ELR (cell line): ENCODE measurements at places on chromosomes 16 and 17.

- no peak for DNase-seq
Observed at GRCh38 chr17:36657763-36658490, 56.5 kb downstream of the MRM1 start.

GRCh38 chr17:5922476-5922875 lies 147.7 kb upstream of the WSCD1 start:
- DNase-seq: no peak

DNA sequence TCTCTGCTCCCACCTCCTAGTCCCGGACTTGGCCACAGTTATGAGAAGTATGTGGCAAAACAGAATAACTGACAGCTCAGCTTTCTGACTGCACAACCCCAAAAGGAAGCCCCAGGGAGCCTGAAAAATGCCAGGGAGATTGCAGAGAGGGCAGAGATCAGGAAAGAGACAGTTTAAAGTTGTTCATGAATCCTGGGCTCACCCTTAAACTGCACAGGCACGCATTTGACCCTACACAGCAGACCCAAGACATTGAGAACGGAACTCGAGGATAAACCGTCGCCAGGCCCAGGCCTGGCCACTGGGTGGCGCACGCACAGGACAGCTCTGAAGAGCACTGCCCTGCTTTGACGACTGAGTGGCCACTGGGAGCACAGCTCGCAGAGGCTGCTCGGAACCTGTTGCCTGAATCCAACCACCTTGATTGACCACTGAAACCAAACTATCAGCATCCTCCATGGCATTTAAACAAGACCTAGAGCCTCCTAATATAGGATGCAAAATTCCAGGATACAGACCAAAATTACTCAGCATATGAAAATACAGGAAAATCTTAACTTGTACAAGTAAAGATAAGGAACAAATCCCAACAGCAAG lies 114.0 kb downstream of the C16orf95 start:
- peak; percentile 84 for DNase-seq

DNA sequence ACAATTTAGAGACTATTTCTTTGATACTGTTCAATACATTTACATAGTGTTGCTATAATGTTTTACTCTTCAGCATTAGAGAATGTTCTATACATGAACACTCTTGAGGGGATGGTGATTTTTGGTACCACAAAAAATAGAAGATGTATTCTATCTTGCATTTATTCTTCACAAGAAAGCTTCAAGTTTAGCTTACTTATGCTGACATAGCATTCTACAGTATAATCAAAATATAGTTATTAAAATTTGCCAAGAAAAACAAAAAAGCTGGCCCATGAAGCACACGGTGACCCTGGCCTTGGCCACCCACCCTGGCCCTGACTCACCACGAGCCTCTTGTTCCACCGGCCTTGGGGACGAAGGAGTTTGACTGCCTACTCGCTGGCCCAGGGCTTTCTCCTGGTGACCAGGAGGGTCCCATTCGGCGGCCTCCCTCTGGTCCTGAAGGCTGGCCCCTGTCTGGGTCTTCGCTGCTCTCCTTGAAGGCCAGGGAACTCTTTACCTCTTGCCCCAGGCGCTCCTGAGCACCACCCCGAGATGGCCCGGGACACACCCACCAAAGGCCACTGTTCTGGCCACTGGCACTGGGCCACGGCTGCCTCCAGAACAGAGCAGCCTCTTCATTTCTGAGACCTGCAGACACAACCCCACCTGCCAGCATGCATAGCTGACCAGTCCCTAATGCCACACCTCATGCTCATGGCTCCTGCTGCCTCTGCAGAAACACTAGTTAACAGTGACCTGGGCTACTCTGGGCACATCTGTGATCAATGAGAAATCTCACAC lies 22.5 kb upstream of the ICAM2 start:
- no peak for DNase-seq

GRCh38 chr17:1300371-1300905 lies 21.0 kb downstream of the TRARG1 start:
- no peak for DNase-seq

DNA sequence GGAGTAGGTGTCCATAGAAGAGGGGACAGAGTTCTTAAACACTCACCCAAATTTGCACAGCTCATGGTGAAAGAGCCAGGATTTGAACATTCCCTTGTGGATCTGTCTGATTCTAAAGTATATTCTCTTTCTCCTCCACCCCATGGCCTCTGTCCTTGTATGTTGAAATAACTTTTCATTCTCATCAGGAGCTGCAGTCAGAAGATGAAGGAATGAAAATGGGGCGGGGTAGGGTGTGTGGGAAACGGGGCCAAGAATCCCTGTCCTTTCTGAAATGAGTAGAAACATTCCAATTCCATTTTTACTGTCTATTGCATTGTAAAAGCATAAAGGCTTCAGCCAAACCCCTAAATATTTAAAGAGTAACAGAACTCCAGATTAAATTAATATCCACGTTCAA lies 42.8 kb downstream of the NOG start:
- DNase-seq: no peak

DNA sequence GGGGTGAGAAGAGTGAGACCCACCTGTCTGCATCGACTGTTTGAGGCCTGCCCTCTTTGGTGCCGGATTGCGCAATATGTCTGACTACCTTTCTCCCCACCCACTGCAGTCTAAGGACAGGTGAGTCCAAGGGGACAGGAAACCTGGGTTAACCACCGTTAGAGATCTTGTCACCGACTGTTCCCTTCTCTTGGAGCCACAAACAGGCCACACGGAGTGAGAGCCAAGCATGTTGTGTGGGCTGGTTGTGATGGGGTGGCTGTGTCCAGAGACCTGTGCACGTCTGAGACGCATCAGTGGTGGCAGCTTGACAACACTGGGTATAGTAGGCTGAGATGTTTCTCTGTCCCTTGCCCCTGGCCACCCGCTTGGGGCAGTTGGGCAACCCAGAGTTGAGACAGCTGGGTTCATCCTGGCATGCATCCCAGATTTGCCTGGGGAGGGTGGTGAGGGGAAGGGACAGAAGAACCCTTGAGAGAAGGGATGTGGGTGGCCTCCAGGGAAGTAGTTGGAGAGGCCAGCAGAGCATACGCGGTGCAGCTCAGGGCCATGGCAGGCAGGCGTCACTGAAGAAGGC lies 21.4 kb downstream of the MPRIP start:
- DNase-seq: no peak

DNA sequence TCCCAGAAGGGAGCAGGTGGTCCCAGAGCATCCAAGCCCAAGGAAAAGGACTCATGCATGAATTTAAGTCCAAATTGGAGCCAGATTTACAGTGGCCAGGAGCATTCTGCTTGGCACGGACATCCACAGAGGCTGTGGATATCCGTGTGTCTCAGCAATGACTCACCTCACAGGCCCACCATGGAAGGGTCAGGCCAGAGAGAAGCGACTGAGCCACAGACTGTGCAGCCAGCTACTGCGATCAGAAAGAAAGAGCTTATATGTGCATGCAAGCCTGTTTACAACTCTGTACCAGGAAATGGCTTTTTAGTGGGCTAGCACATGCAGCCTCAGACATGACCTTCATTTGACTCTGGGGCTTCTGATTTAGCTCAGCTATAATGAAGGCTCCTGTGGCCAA lies 231.0 kb downstream of the C16orf95 start:
- peak; percentile 53 for DNase-seq

- no peak for DNase-seq
Observed at GRCh38 chr17:6160232-6160555, 90.0 kb downstream of the WSCD1 start.

- DNase-seq: no peak
Observed at GRCh38 chr17:36728030-36728991, 126.9 kb downstream of the MRM1 start.

- no peak for DNase-seq
Observed at GRCh38 chr17:72710834-72711233, 381.7 kb downstream of the SLC39A11 start.

DNA sequence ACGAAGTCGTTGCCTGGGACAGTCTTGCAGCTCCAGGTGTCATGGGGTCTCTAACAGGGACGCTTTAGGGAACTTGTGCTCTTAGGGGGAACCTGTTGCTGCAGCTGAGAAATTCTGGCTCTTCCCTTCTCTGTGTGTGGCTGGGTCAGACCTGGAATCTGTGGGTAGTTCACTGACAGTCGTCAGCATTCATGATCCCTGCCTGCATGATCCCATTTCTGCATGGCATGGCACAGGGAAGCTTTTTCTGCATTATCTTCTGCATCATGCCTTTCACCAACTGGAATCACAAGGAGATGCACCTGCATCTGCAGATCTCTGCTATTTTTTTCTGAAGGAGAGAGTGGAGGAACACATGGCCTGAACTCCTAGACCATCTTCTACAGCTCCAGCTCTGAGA lies 85.6 kb downstream of the SOX9 start:
- DNase-seq: no peak

DNA sequence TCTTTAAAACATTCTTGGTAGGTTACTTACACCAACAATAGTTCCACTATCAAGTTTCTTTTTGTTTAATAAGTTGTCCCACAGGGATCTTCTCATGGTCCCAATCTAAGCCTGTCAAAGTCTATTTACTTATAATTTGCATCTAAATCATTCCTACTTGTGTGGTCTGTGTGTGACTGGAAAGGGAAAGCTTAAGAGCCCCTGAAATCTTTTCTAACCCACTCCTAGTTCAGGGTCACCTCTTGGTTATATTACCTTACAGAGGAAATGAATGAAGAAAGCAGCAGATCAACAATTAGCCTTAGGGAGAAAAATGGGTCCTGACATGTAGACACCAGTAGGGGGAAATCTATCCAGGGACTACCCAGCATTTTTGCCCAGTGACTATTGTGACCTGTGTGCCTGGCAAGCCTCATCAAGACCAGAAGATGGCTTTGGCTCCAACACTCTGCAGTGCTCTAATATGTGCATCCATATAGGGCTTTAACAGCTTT lies 110.4 kb upstream of the HAS3 start:
- DNase-seq: peak; percentile 80

DNA sequence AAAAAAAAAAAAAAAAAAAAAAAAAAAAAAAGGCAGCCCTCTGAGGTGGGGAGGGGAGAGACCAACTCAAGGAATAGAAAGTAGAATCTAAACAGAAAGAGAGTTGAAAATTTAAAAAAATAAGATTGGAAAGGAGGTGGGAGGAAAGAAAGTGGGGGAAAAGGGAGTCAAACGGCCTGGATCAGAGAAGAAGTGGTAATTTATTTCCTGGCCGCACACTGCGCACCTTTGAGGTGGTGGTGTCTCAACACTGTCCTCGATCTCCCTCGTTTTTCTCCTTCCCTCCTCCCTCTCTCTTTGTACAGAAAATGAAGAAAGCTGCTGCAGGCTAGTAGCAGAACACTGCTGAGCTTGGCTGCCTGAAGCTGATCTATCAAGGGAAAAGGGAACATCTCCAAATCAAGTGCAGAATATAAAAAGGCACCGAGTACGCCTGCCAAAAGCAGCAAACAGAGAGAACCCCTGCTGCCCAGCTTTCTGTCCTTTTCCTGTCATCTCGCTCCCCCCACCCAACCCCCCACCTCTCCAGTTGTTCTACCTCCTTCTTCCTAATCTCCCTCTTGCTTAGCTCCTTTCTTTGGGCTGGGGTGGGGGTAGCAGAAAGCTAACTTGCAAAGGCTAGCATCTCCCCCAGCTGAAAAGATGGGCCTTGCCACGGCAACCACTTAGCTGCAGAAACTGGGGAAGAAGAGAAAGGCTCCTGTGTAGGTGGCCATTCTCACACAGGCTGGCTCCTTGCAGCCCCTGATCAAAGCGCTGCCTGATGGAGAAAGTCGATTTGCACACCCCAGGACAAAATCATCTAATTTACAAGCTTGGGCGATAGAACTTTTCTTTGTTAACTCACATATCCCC lies 22.5 kb downstream of the AXIN2 start:
- no peak for DNase-seq

DNA sequence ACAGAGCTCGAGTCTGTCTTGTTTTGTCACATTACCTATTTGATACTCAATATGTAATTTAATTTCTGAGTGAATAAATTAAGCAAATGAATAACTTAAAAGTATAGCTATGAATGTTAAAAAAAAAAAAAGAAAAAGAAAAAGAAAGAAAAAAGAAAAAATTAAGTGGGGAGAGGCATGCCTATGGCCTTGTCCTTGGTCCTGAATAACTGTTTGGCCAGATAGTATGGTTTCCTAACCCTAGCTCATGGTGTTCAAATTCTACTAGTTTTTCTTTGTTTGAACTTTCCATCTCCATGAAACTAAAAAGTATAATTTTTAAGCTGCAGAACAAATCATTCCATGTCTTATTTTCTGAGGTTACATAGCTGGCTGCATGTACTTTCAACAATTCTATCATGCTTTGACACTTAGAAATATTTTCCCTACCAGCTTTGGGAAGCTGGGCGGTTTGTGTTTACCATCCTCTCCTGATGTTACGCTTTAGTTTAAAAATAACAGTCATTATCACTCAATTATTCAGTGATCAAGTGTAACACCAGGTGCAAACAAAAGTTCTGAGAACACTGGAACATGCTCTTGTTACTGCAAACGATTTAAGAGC lies 31.8 kb downstream of the TOX3 start:
- DNase-seq: no peak

DNA sequence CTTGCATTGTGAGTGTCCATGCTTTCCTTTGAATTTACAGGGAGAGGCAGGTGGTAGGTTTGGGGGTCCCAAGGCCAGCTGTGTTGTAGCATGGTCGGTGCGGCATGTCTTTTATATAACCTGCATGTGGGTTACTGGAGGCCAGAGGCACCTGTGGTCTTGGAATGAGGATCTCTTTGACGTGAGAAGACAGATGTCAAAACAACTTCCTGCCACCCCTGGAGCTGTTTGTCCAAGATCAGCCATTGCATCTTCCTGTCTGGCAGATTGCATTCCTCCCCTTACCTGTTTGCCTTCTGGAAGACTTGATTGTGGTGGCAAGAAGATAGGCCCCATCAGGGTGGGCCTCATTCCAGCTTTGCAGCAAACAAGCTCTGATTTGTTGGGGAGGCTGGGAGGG lies 175.1 kb downstream of the MSI2 start:
- no peak for DNase-seq

DNA sequence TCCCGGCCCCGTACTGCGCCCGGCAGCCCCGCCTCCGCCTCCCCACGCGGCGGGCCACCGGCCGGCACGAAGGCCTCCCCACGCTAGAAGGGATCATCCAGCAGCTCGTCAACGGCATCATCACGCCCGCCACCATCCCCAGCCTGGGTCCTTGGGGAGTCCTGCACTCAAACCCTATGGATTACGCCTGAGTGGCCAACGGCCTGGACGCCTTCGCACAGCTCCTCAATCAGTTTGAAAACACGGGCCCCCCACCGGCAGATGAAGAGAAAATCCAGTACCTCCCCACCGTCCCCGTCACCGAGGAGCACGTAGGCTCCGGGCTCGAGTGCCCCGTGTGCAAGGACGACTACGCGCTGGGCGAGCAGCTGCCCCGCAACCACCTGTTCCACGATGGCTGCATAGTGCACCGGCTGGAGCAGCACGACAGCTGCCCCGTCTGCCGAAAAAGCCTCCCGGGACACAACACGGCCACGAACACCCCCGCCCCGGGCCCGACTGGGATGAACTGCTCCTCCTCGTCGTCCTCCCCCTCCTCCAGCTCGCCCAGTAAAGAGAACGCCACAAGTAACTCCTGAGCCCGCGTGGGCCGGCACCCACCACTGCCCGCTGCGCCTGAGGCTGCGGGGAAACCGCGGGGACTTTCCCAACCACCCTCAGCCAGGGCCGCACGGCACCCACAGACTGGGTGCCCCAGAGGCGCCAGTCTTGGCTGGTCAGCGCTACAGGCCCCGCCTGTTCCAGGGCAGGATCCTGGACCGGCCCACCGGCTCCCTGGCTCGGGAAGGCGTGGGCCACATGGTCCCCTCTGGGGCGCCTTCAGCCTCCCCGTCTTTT lies 39.0 kb upstream of the AKAP1 start:
- DNase-seq: peak; percentile 23
